HCT116 (cell line): ENCODE measurements at places on chromosomes 7 and 10. TPM values are rescaled to one million over a fixed set of nuclear protein-coding genes. Genes with fewer than 3 reads are reported as not detected.

Gene CASP7
- total RNA-seq = 30.5 TPM

GRCh38 chr10:74330646-74331045 lies 179.6 kb downstream of the ADK start:
- DNase-seq = no peak

Gene CPED1
- total RNA-seq = 1.2 TPM

DNA sequence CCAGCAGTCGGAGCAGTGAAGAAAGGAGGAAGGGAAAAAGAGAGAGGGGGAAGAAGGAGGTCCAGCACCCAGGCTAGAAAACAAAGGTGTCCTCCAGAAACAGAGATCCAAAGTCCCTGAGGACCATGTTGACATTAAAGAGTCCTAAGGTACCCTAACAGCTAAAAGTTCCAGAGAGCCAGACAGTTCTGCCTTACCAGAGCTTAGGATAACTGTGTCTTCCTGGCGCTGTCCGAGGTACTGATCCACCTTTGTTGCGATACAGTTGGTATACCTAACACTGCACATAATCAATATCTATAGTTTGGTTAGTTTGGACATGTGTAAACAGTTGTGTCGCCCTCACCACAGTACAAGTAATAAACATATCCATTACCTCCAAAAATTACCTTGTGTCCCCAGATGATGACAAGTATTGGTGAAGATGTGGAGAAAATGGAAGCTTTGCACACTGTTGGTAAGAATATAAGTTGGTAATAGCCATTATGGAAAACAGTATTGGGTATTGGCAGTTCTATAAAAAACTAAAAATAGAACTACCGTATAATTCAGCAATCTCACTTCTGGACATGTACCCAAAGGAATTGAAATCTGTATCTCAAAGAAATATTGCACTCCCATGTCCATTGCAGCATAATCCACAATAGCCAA lies 59.8 kb downstream of the GRID1 start:
- no peak for DNase-seq

- no peak for DNase-seq
These were observed 57.7 kb downstream of the CREB3L2 start for GRCh38 chr7:137944168-137944567.

Gene OR2A42
- not detected for total RNA-seq

DNA sequence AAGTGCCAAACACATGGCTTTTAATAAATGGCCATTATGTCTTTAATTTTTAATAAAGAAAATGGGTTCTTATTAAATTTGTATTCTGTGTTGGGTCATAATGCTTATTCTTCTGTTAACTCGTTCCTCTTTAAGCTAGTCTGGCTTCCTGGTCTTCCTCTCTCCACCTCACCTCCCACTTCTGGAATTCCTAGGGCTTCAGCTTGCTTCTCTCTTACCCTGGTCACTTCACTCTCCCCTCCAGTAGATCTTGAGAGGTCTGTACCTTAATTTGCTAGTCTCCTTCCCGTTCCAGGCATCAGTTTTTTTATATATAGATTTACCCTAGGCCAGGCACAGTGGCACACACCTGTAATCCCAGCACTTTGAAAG lies 111.2 kb downstream of the RALA start:
- no peak for DNase-seq

Gene PPP1R17
- total RNA-seq = not detected

- no peak for DNase-seq
These were observed 9.2 kb downstream of the ZNF488 start for GRCh38 chr10:47374611-47375536.

Gene ACTR1A
- total RNA-seq = 94.2 TPM

- DNase-seq = no peak
These were observed 153.7 kb downstream of the GALNT17 start for GRCh38 chr7:71285571-71286145.

DNA sequence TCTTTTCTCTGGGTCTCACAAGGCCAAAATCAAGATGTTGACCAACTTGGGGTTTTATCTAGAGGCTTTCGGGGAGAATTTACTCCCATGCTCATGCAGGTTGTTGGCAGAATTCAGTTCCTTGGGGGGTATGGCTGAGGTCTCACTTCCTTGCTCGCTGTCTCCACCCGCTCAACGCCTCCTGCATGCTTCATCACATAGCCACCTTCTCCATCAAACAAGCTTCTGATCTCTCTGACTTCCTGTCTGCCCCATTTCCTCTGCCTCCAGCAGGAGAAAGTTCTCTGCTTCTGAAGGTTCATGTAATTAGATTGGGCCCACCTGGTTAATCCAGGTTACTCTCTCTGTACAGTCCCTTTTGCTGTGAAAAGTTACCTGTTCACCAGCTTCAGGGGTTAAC lies 179.1 kb upstream of the FZD1 start:
- no peak for DNase-seq

- no peak for DNase-seq
These were observed 68.3 kb downstream of the BMS1 start for GRCh38 chr10:42850931-42851330.

Gene CALML3
- total RNA-seq = not detected

DNA sequence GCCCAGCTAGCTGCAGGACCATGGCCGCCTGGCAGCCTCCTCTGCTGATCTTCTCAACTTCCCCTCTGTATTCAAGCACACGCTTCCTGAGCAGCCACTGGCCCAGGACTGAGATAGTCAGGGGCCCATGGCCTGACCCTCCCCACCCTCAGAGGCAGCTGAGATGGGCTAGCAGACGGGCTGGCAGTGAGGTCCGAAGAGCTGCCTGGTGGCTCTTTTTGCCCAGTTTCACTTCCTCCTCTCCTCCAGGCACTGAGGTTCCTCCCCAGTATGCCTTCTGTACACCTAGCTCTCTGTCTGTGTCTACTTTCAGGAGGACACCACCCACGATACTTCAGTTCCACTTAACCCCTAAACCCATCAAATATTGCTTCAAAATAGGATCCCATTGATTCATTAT lies 395.6 kb downstream of the TNS3 start:
- no peak for DNase-seq

Gene CYP2W1
- not detected for total RNA-seq

DNA sequence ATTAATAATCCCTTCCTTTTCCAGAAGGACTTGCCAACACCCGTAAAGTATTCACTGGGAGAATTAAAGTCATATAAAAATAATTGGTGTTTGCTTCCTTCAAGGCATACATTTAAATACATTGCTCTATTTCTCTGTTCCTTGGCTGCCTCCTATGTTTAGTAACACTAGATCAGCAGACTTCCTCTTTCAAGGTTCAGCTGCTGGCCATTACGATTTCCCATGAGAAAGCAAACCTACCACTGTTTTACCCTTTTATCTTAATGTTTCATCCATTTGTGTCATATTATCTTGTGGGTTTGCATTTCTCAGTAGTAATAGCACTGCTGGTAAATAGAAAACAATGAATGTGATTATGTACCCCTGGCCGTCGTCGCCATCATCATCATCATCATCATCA lies 313.8 kb upstream of the BMPER start:
- DNase-seq = no peak

Gene COMTD1
- 35.1 TPM for total RNA-seq

DNA sequence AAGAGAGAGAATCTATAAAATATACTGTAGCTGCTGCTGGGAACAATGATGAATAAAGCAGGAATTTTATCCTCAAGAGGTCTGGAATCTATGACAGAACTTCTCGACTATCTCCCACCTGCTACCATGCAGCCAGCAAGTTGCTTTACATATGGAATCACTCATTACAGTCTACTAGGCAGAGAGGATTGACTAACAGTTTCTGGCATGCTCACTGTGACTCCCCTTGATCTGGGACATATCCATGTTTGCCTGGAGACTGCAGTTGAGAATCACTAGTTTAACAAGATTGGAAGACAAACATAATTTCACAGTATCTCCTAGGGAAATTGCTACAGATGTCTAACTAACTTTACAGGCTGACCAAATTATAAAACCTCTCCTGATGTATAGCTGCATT lies 13.3 kb downstream of the GPR37 start:
- DNase-seq = no peak

Gene SUN3
- total RNA-seq = 4.5 TPM

DNA sequence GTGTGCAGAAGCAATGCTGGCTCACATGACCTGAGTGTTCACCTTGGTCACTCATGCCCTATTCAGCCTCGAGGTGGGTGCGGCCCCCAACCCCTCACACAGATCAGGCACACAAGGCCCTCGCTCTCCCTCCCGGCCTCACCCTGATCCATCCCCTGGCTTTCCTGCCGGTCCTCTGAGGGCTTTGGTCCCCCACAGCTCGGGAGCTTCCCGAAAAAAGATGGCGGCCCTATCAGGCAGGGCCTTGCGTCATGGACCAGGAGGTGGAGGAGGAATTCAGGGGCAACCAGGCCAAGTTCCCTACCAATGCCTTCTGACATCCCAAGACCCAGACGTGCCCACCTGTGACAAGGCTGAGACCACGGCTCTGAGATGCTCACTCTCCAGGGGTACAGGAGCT lies 43.7 kb upstream of the DNAAF5 start:
- no peak for DNase-seq

Gene TMEM213
- not detected for total RNA-seq

DNA sequence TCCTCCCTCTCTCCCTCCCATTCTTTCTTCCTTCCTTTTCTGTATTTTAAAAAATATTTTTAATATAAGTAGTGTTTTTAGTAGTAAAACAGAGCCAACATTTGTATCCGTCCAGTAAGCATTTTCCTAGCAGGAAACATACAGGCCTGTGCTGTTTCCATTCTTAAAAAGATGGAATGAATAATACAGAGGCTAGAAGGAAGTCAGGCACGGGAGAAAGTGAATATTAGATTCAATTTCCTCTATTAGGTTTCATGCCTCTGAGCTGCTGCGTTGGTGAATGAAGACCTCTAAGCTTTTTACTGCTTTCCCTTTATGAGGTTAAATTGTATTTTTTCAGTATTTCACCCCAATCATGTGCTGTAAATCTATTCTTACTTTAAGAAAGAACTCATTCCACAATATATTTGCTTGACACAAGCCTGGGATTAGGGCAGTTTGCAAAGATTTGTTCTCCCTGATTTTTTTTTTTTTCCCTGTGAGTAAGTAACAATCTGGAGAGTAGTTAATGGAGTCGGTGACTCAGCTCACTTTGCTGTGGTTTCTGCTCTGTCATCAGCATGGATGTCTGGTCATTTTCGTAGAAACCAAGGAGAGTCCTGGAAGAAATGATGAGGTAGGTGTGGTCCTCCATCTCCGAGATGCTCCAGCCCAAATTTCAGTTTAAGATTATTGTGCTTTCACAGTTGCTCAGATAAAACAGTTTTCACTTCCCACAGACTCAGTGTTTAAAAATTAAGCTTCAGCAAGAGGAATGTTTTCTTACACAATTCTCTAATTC lies 76.1 kb upstream of the PITRM1 start:
- DNase-seq = peak; percentile 75

GRCh38 chr10:4041635-4042034 lies 256.6 kb upstream of the KLF6 start:
- no peak for DNase-seq

Gene SGPL1
- total RNA-seq = 69.4 TPM

Gene LIPJ
- total RNA-seq = not detected

- no peak for DNase-seq
These were observed 6.9 kb downstream of the CHUK start for GRCh38 chr10:100222529-100222928.

GRCh38 chr10:115777646-115778045 lies 495.4 kb downstream of the GFRA1 start:
- no peak for DNase-seq

DNA sequence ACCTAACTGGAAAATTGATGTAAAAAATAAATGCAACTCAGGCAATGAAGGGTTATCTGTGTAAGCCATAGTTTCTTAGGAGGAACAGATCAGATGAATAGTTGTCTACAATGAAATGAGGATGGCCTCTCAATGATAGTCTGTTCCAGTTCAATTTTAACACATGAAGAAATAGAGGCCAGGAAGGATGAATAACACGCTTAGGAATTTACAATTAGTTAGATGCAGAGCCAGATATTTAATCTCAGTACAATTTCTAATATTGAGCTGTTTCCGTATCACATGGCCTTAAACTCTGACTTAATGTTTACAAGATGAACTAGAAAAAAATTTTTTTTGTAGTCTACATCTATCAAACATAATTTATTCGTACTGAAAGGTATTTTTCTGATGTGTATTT lies 176.6 kb downstream of the GALNT11 start:
- no peak for DNase-seq

Gene ARHGAP21
- total RNA-seq = 47.7 TPM

Gene OR2A5
- total RNA-seq = not detected

Gene HIF1AN
- 67.2 TPM for total RNA-seq

GRCh38 chr10:122510326-122510725 lies 49.0 kb downstream of the HTRA1 start:
- no peak for DNase-seq
